ENCODE measurements at places on chromosomes 13 and 19.

GRCh38 chr13:113942591-113943103, 31.2 kb downstream of the C13orf46 start:
- no peak overlapping the region for H3K27ac ChIP-seq
- peaks cover 43% of the 10 kb centered on the region for H3K36me3 ChIP-seq
- H3K27me3 ChIP-seq, result peaks cover under 1% of the 10 kb centered on the region
- H3K4me1 ChIP-seq, result no peaks in the 10 kb centered on the region

DNA sequence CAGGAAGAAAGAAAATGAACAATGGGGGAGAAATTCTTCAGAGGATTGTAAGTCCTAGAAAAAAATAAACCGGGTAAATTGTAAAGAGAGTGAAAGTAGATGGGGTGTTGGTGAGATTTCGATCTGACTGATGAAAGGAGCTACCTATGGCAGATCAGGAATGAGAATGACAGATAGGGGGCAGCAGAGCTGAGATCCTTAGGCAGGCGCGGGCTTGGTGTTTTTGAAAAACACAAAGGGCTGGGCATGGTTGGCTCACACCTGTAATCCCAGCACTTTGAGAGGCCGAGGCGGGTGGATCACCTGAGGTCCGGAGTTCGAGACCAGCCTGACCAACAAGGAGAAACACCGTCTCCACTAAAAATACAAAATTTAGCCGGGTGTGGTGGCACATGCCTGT, 1468.6 kb upstream of the SLC10A2 start:
- H3K4me1 ChIP-seq, result no peaks in the 10 kb centered on the region
- H3K36me3 ChIP-seq, result no peaks in the 10 kb centered on the region
- H3K27me3 ChIP-seq, result no peaks in the 10 kb centered on the region

DNA sequence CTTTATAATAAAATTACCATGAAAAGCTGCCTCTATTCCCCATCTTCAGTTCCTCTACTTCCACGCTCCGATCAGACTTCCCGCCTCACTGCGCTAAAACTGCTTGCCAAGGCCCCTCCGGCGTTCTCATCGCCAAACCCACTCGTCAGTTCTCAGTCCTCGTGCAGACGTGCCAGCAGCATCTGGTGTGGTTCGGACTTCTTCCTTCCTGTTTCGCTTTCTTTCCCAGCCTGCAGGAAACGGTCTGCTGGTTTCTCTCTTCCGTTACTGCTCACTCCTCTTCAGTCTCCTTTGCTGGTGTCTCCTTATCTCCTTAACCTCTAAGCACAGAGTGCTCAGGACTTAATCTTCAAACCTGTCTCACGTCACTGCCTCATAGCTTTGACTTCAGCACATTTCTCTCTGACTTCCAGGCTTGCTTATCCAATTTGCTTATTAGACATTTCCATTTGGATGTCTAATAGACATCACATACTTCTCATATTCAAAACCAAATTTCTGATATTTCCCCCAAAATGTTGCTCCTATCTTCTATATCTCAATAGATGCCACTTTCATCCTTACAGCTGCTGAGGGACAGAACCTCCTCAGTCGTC, 40.3 kb downstream of the RCBTB2 start:
- peaks cover 6% of the 10 kb centered on the region for H3K36me3 ChIP-seq
- peaks cover 49% of the 10 kb centered on the region for H3K4me1 ChIP-seq
- H3K27ac ChIP-seq, result no peak overlapping the region
- no peak overlapping the region for H3K4me3 ChIP-seq
- H3K27me3 ChIP-seq, result no peaks in the 10 kb centered on the region
- peak; percentile 66 for DNase-seq

- no peak overlapping the region for H3K4me3 ChIP-seq
- H3K4me1 ChIP-seq, result no peaks in the 10 kb centered on the region
- H3K27me3 ChIP-seq, result peaks cover 9% of the 10 kb centered on the region
- H3K36me3 ChIP-seq, result no peaks in the 10 kb centered on the region
- no peak for DNase-seq
- no peak overlapping the region for H3K27ac ChIP-seq
Observed at GRCh38 chr19:8113017-8113416, 36.4 kb downstream of the FBN3 start.
